ENCODE measurements at places on chromosomes 3 and 15.
A peak's percentile ranks its signal among the peaks of the same experiment; 100 is the strongest.

DNA sequence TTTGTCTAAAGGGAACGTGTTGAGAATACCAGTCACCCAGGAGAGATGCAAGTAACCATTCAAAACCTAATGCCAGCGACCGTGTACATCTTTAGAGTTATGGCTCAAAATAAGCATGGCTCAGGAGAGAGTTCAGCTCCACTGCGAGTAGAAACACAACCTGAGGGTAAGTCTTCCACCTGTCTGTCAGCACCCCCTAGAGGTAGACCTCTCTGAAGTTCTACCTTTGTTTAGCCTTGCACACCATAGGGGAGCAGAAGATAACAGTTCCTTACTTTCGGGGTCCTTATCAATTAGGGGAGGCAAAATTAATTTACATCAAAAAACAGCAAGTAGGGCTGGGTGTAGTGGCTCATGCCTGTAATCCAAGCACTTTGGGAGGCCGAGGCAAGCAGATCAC is 124.4 kb downstream of the HCN4 start:
- DNase-seq, result peak; percentile 39

DNA sequence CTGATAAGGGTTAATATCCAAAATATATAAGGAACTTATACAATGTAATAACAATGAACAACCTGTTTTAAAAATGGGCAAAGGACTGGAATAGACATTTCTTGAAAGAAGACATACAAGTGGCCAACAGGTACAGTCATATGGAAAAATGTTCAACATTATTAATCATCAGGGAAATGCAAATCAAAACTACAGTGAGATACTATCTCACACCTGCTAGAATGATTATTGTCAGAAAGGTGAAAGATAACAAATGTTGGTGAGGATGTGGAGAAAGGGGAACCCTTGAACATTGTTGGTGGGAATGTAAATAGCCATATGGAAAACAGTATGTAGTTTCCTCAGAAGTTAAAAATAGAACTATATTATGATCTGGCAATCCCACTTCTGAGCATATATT is 20.4 kb downstream of the GOLM2 start:
- DNase-seq, result no peak

- no peak for DNase-seq
Observed at GRCh38 chr15:77606142-77607034, 26.3 kb downstream of the LINGO1 start.

GRCh38 chr3:85159376-85159775 is 200.6 kb downstream of the CADM2 start:
- DNase-seq, result no peak

DNA sequence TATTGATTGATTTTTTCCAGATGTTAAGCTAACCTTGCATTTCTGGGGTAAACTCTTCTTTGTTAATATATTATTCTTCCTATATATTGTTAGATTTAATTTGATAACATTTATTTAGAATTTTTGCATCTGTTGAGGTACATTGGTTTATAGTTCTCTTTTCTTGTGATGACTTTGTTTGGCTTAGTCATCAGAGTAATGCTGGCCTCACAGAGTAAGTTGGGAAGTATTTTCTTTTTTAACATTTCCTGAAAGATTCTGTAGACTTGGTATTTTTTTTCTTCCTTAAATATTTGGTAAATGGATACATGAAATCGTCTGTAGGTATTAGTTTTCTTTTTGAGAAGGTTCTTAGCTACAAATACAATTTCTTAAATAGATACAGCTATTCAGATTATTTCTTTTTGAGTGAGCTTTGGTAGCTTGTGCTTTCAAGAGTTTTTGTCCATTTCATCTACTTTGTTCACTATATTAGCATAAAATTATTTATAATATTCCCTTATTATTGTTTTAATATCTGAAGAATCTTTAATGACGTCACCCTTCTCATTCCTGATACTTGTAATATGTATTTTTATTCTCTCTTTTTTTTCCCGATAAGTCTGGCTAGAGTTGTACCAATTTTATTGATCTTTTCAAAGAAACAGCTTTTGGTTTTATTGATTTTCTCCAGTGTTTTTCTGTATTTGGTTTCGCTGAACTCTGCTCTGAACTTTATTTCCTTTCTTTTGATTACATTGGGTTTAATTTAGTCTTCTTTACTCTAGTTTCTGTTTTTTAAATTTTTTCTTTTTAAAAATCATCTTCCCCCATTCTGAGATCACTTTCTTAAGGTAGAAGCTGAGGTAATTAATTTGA is 6.5 kb upstream of the HPS3 start:
- peak; percentile 19 for DNase-seq

GRCh38 chr3:136008221-136008620 is 42.7 kb downstream of the PPP2R3A start:
- DNase-seq, result no peak

- no peak for DNase-seq
Observed at GRCh38 chr3:16236856-16237393, 27.8 kb downstream of the DPH3 start.

DNA sequence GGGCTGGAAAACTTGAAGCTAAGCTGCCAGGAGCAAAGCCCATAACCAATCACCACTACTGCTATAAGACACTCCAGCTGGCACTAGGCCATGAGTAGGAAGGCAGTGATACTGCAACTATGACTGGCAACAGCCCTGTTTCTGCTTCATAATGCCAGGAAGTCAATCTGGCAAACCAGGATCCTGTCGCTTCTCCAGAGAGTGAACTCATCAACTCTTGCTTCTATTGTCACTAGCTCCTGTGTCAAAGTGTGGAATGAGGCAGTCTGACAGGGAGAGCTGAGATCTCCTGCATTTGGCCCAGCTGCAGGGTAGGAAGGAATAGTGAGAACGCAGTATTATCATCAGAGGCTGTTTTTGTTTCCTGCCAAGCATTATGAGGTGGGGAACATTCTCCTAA is 105.3 kb downstream of the CTNNB1 start:
- peak; percentile 32 for DNase-seq

DNA sequence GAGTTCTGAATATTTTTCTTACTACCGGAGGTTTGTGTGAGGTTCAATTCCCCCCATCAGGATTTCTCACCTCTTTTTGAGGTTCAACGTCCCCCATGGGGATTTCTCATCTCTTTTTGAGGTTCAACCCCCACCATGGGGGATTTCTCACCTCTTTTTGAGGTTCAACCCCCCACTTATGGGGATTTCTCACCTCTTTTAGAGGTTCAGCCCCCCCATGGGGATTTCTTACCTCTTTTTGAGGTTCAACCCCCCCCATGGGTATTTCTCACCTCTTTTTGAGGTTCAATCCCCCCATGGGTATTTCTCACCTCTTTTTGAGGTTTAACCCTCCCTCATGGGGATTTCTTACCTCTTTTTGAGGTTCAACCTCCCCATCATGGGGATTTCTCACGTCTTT is 26.3 kb downstream of the NDUFB4 start:
- DNase-seq, result no peak

- no peak for DNase-seq
Observed at GRCh38 chr15:66563126-66563525, 2.7 kb downstream of the LCTL start.

- DNase-seq, result no peak
Observed at GRCh38 chr3:67384016-67384415, 270.4 kb downstream of the SUCLG2 start.

GRCh38 chr3:59235634-59236012 is 185.8 kb upstream of the CFAP20DC start:
- no peak for DNase-seq

- DNase-seq, result no peak
Observed at GRCh38 chr3:189727898-189728297, 96.7 kb downstream of the TP63 start.

DNA sequence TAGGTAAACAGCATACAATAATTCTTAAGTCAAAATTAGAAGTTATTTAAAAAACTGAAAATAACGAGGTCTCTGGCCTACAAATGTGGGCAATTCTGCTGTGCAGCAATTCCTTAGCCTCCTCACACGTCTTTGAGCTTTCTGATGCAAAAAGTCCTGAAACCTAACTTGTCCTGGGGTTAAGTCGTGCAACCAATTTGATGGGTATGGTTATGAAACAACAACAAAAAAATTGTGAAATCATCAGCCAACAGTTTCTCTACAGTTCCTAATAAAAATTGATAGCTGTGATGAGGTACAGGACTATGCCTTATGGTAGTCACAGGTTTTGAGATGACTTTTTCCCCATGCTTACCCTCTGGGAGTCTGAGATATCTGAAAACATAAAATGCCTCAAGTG is 6.5 kb upstream of the GLB1 start:
- DNase-seq, result no peak

DNA sequence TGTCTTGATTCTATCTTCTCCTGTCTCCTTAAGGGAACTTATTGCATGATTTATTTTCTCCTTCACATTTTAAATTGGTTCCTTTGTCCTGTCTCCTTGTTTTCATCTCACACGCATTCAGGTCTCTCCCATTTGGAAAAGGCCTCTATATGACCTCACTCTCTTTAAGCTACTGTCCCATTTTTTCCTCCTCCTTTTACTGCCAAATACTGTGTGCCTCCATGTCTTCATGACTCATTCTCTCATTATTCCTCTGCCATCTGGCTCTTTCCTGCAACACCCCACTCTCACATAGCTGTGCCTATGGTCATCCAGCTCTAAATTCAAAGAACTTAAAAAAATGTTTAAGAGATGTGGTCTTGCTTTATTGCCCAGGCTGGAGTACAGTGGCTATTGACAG is 48.0 kb downstream of the TYRO3 start:
- peak; percentile 84 for DNase-seq

- no peak for DNase-seq
Observed at GRCh38 chr3:161083131-161083530, 22.0 kb downstream of the B3GALNT1 start.
